ENCODE measurements at places on chromosomes 1 and 21. TPM values are rescaled to one million over a fixed set of nuclear protein-coding genes. Genes with fewer than 3 reads are reported as not detected.

Gene CR1L
- not detected for total RNA-seq

Gene CRYAA
- not detected for total RNA-seq

Gene ZBTB8OS
- total RNA-seq, result 29.6 TPM

Gene TNFRSF4
- total RNA-seq, result 0.46 TPM

Gene RNASEL
- 3.2 TPM for total RNA-seq

DNA sequence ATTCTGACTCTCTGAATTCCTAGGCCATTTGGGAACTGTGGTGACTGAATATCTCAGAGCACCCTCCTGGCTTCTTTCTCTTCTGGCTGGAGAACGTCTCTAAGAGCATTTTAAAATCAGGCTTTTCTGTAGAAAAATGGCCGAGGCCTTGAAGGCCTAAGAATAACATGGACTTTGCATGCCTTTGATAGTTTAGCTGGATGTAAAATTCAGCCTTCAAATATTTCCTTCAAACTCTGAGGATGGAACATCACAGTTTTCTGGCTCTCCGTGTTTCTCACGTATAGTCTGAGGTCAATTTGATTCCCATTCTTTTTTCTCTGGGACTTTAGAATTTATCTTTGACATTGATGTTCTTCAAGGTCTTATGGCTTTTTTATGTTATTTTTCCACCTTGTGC lies 34.0 kb downstream of the ARHGEF16 start:
- DNase-seq, result no peak

DNA sequence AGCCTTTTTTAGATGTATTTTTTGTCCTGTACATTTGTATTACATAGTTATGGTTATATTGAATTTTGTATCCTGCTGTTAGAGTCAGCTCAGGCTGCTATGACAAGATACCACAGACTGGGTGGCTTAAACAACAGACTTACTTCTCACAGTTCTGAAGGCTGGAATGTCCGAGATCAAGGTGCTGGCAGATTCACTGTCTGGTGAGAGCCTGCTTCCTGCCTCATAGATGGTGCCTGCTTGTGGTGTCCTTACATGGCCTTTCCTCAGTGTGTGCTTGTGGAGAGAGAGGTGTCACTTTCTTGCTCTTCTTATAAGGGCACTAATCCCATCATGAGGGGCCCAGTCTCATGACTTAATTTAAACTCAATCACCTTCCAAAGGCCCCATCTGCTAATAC lies 23.1 kb upstream of the MYSM1 start:
- DNase-seq, result no peak

DNA sequence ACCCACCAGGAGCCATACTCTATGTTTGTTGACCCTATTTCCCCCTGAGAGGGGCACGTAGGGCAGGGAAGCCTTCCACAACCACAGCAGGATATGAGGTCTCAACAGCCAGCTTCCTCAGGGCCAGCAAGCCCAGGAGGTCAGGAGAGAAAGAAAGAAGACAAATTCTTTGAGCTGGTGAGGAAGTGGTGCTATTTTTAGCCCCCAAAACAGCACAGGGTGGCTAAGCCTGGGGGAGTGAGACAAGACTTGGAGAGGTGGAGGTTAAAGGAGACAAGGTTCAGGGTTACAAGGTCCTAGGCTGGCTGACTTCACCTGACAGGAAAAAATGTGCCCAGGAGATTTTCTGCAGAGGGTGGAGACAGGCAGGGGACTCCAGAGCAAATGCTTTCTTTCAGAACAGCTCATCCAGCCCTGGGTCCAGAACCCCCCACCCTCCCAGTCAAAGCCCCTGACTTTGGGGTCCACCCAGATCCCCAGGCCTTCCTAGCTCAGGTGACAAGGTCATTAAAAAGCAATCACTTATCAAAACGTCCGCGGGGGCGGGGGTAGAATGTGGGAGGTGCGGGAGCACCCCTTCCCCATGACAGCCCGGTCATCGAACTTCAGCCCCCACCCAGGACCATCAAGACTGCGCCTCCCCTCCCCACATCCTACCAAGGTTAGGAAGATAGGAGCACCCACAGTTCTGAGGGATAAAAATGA lies 1.3 kb downstream of the SV2A start:
- no peak for DNase-seq

DNA sequence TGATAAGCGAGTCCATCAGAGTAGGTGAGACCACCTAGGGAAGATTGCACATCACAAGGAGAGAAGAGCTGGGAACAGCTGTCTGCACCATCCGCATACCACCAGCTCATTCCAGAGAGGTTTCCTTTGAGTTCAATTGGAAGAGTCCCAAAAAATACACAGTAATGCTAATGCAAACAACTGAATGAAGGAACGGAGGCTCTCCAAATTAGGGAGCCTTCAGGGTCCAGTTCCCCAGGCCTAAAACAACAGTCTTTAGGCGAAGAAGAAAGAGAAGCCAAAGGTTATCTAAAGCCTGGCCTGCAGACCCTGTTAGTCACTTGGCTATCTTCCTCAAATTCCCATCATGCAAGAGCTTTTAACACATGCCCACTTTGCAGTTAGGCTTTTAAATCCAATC lies 246.4 kb downstream of the PBX1 start:
- no peak for DNase-seq

DNA sequence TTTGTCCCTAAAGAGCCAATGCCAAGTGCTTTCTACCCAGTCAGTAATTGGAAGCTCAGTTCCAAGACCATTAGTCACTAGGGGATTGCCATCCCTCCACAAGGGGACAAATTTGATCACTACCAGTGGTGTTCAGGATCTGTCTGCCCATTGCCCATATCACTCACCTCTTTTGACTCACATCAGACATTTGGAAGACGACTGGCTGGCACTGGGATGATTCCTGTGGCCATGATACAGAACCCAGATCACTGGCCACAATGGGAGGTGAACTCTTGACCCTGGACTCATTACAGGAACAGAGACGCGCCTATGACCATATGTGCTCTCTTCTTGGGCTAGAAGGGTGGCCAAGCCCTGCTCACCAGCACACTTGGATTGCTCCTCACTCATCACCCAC lies 71.0 kb downstream of the COLGALT2 start:
- DNase-seq, result no peak

DNA sequence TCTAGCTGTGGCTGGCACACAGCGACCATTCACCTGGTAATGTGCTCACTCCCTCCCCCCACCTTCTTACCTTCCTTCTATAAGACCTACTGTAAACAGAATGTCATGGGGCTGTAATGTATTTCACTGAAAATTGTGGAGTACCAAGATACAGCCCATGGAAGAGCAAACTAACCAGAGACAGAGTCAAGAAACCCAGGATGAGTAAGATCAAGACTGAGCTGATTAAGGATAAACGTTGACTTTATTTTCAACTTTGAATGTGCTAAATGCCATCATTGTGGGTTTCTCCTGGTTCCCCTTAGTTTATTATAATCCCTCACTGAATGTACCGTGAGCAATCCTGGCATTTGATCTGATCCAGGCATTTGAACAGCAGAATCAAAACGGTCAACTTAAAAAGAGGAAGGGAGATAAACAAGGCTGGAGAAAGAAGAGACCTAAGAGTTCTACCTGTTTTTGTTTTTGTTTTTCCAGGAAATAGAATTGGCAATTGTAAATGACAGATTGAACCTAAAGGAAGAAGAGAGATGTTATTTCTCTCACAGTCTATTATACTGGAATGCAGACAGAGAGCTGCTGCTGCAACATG lies 16.1 kb upstream of the ATP1B1 start:
- DNase-seq, result no peak

DNA sequence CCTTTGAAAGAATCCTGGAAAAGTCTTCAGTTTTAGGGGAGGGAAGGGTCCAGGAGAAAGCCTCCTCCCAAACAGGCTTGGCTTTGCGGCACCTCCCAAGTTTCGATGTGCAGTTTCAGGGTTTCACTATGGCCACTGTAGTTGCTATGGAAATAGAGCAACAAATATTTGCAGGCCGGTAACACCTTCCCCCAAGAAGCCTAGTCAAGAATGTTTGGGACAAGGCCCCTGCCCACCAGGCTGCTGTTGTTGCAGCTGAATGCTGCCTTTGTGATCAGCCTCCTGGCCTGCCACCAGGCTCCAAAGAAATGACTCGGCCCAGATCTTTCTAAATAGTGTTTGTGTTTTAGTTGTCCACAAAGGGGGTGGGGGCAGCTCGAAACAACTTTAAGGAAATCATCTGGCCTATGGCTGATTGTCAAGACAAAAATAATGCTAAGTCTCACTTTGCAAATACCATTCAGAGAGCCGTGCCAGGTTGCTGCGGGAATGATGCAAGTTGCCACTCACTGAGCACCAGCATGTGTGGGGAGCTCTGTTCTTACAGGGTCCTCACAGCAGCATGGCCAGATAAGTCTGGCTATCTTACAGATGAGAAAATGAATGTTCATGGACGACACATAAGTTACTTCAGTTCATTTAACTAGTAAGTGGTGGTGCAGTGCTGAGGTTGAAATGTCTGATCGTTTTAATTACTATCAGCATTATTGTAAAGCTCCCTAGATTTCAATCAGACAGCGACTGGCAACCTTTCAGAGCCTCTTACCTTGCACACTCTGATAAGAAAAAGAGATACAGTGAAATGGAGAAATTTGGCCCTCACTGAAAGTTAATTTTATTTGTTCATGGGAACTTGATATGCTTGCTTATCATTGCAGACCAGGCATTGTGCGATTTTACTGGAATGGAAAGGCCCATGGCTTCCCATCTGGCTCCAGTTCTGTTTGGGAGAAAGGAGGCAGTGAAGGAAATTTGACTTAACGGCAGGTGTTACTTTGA lies 91.2 kb upstream of the JUN start:
- DNase-seq, result no peak

DNA sequence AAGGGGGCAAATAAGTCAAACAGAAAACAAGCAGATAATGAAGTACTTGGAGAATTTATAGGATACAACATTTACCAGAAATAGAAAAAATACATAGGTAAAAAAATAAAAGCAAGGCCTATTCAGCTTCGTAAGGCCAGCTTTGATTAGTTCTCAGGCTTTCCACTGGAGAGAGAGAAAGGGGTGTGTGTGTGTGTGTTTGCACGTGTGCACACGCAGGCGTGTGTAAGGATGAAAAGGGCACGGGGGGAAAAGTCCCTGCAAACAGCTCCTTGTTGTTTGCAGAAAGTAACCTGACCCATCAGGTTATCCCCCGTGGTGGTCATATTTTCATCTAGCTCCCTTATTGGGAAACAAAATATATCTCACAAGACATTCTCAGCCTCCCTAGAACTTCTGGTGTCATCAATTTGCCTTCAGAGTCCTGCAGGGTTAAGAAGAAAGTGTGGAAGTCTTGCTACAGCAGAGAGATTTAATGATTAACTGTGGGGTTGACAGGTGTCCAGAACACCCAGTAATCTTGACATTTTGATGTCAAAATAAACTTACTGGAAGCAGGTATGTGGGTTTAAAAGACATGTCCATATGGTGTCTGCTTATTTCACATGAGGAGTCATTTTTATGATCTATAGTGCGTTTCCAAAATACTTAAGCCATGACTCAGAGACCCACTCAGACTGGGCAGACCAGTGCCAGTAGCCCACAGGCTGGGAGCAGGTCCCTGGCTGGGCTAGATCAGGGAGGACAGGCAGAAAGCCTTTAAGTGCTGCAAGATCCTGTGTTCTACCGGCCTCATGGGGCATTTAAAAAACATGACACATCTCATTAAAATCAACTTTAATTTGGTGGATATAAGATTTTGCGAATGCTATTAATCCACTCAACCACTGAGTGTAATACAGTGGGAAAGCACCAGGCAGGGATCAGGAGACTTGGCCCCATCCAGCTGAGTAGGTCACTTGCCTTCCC lies 487.6 kb upstream of the CAMK1G start:
- DNase-seq, result no peak

GRCh38 chr1:227890451-227891222 lies 57.1 kb downstream of the WNT9A start:
- no peak for DNase-seq

- DNase-seq, result no peak
Observed at GRCh38 chr1:66671455-66671854, 80.8 kb upstream of the DYNLT5 start.

GRCh38 chr1:37255868-37256267 lies 218.5 kb upstream of the ZC3H12A start:
- DNase-seq, result no peak

GRCh38 chr1:172431721-172432192 lies 11.3 kb downstream of the C1orf105 start:
- no peak for DNase-seq

DNA sequence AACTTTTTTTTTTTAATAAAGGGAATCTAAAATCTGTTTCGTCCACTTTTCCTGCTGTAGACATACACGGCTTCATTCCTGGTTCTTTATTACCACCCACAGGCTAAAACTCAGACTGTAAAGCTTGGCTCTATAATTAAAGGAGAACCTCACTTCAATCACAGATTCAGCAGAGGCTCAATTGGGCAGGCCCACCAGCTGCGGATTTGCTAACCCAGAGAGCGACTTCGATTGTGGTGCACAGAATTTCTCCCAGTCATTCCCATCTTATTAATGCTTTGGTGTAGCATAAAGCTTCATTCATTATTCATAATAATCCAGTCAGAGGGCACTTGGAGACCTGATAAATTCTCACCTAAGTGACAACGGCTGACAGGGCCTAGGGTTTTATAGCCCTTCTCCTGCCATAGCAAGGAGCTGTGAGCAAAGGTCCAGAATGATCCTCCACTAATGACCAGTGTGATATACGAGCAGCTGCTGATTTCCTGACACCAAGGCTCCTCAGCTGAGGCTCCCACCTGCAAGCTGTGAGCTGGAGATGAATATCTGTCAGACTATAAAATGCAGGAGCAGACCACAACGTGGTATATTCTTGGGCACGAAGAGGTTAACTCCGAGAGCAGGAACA lies 149.0 kb downstream of the ATP6V1G3 start:
- no peak for DNase-seq

DNA sequence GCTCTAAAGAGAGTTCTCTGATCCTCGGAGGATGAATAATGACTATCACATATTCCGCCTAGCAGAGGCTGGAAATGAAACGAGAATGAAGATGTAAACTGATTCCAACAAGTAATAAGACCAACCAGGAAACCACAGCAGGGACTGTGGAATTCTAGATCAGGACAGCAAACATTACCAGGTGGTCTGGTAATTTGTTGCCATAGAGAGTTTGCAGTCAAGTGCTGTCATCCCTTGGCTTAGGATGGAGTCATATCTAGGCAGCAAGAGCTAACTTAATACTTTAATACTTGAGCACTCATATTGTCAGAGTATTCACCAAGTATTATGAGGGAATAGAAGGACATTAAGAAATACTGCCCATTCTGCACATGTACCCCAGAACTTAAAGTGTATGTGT lies 45.1 kb upstream of the MUTYH start:
- no peak for DNase-seq

GRCh38 chr1:29455781-29456180 lies 219.5 kb downstream of the PTPRU start:
- DNase-seq, result no peak

DNA sequence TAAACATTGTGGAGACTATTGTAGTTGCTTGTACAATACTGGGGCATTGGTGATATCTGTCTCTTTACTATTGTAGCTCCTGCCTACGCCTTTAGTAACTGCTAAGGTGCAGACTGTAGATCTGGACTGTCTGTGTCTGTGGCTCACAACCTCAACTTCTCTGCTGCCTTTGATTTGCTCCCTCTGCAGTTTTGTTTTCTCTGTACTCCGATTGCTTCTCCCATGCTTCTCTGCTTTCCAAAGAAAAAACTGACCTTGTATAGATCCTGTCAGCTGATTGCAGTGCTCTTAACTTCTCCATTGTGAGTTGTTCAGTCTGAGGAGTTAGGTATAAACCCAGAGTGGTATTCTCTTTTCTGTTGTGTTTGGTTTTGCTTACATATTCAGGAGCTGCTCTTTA lies 15.3 kb downstream of the MAGI3 start:
- no peak for DNase-seq

GRCh38 chr1:221030990-221031389 lies 151.7 kb downstream of the HLX start:
- no peak for DNase-seq
